ENCODE measurements at places on chromosomes 12 and 14.
A peak's percentile ranks its signal among the peaks of the same experiment; 100 is the strongest.

GRCh38 chr14:31726337-31726736 is 165.1 kb downstream of the NUBPL start:
- DNase-seq: no peak

GRCh38 chr12:31783556-31783955 is 54.7 kb upstream of the AMN1 start:
- DNase-seq: no peak

DNA sequence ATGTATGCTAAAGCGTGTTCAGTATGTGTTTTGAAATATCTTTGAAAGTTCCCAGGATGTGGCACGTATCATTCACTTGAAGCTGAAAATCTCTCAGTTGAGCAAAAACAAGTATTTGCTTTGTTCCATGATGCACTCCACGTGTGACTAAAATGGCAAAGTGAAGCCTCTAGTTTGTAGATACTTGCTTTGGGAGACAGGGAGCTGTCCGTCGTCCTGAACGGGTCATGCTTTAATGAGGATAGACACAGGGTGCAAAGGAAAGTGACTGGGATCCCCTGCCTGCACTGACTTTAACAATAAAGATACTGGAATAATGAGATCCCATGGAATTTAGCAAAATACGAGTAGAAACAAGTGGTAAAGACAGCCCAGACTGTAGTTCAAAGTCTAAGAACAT is 991.4 kb downstream of the NRXN3 start:
- DNase-seq: no peak

- DNase-seq: no peak
Measured at GRCh38 chr12:45938566-45938965, 51.8 kb downstream of the SCAF11 start.

DNA sequence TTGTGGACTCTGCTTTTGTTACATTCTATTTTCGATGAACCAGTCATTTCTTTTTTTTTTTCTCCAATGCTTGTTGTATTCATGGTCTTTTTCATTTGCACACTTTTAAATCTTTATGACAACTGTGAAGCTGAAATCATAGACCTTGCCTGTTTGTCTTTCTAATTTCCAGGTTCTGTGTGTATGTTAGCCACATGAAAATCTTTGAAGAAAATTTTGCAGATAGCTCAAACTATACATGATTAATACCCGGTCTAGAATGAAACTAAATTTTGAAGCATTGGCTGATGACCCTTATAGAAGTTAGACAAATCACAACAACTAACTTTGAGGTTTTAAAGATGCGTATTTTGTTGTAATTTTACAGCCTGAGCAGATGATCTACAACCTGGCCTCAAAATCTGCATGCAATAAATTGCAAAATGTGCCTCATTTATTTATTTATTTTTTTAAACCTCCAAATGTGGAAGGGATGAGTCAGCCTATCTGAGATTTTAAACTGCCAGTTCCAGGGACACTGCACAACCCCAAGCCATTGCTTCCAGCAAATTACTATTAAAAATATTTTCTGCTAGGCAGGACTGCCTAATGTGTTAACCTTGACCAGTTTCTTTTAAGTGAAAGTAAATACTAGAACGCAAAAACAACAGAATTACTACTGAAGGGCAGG is 96.3 kb upstream of the NAV3 start:
- no peak for DNase-seq

GRCh38 chr12:66242311-66242710 is 53.3 kb downstream of the IRAK3 start:
- DNase-seq: no peak

GRCh38 chr12:69466867-69467266 is 3.3 kb upstream of the FRS2 start:
- DNase-seq: no peak

DNA sequence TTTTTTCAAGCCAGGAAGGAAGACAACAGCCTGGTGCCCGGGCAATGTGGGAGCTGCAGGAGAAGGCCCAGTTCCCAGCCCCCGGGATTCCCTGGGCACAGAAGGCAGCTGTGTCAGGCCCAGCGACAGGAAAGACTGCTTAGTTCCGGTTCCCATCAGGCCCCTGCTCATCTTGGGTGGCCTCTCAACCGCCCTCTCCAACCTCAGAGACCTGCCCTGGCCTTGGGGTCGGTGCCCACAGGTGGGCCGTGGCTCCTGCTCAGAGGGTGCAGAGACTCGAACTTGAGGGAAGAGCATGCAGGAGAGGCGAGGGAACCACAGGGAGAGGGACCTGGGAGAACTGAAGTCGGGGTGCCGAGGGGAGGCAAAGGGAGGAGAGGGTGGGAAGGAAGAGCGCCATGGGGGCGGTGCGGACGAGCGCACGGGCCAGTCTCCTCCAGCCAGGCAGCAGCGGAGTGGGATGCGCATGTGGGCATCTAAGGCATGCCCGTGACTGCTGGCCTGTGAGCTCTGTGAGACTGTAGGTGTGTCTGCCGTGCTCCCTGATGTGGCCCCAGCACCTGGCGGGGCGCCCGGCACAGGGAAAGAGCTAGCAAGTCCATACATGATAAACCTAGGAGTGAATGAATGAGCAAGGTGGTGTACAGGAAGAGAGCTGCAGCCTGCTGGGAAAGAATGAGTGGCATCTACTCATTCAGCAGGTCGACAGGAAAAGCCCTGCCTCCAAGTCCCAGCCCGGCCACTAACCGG is 42.7 kb downstream of the SSH1 start:
- no peak for DNase-seq

GRCh38 chr14:64549791-64550620 is at the start of gene PPP1R36:
PPP1R36 (plus strand) TSS chr14:64549961; CDS start chr14:64549998, 37 bp downstream.
- DNase-seq: no peak

DNA sequence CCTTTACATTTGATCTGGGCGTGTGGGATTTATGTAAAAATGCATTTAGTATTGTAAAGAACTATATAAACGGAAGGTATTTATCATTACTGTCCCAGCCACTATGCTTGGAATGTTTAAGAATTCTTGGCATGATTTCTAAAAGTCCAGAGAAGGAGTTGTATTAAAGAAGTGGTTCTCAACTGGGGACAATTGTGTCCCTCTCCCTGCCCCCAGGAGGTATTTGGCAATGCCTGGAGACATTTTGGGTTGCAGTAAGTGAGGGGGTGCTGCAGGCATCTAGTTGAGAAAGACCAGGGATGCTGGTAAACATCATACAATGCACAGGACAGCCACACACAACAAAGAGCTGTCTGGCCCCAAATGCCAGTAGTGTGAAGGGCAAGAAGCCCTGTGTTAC is 7.2 kb downstream of the SLC38A1 start:
- DNase-seq: no peak

- DNase-seq: peak; percentile 94
Measured at GRCh38 chr14:90644882-90645281, 171.3 kb downstream of the TTC7B start.

DNA sequence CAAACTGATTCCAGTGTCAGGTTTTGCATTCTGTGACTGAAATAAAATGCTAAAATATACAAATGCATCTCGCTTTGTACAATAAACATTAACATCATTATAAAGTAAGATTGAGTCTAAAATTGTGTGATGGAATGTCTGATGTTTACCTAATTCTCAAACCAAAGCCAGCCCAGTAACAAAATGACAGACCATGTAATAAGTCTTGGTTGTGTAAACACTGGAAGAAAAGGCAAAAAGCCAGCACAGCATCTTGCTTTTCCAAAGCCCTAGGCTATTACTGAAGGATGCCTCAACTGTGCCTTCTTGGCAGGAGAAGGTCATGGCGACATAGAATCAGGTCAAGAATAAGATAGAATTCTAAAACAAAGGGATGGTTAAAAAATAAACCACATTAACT is 169.6 kb downstream of the EGLN3 start:
- DNase-seq: no peak

Data from HL-60 (cell line).